ENCODE measurements at places on chromosomes 13 and 19. TPM values are rescaled to one million over a fixed set of nuclear protein-coding genes. Genes with fewer than 3 reads are reported as not detected.

DNA sequence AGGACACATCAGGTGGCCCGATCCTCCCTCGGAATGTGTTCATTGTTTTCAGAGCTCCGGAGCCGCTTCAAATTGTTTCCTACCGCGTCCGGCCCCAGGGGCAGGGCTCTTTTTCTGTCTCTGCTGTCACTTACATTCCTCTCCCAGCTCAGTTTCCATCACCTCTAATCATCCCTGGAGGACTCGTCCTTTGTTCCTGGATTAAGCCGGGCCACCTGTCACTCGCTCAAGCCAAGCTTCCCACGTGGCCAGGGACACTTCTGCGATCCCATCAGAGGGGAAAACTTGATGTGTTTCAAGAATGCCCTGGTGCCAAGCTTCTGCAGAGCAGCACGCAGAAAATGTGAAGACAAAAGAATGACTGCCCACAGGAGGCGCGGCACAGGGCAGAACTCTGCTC, 13.5 kb downstream of the IL17D start:
- DNase-seq: no peak

ADAT3 gene
- total RNA-seq: 18.4 TPM

GRCh38 chr13:94308832-94309231, 170.7 kb downstream of the DCT start:
- DNase-seq: no peak

- no peak for DNase-seq
These were observed 648.5 kb downstream of the PCDH9 start for GRCh38 chr13:66581675-66582074.

GRCh38 chr13:75935805-75936204, 299.7 kb downstream of the LMO7 start:
- no peak for DNase-seq

- no peak for DNase-seq
These were observed 766.4 kb upstream of the KLHL1 start for GRCh38 chr13:70874636-70875035.

GRCh38 chr19:6772866-6773322, 386 bp downstream of the VAV1 start:
- no peak for DNase-seq

LILRA1 gene
- not detected for total RNA-seq

GRCh38 chr19:52923778-52924593, 758 bp upstream of the ZNF888 start:
- peak; percentile 80 for DNase-seq

KLK2 gene
- not detected for total RNA-seq

CEACAM1 gene
- total RNA-seq: not detected

DNA sequence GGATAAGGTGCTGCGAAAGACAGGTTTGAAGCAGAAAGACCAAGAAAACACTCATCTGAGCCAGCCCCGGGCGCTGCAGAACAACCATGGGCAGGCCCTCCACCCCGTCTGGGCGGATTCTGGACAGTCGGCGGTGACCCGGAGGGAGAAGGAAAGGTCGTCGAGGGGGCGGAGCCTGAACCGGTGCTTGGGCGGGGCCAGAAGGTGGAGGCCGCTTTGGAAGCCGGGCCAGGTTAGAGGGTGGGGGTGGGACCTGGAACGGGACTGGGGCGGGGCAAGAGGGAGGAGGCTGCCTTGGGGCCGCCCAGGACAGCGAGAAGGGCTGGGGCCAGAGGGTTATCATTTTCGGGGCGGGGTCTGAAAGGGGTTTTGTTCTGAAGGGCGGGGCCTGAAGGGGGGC, 5.0 kb upstream of the ZNF765 start:
- no peak for DNase-seq

DNA sequence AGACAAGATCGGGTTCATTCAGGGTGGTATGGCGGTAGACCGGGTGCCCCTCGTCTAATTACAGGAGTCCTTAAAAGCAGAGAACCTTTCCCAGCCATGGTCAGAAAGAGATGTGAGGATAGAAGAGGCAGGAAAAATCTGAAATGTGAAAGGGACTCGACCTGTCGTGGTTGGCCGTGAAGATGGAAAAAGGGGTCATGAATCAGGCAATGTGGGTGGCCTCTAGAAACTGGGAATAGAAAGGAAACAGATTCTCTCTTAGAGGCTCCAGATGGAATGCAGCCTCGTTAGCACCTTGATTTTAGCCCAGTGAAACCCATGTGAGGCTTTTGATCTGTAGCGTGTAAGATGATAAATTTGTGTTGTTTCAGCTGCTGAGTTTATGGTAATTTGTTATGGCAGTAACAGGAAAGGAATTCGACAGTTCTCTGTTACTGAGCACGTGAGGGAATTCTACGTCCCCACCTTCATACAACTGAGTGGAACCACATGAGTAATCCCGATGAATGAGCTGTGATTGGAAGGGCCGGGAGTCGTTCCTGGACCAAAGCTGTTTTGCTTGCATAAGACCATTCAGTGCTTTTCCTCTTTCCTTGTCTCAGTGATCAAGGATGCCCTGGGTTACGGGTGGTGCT, 11.0 kb upstream of the CA11 start:
- no peak for DNase-seq

- no peak for DNase-seq
These were observed 525.8 kb downstream of the MYO16 start for GRCh38 chr13:109154966-109155761.

PSG1 gene
- total RNA-seq: not detected

- DNase-seq: no peak
These were observed 13.6 kb downstream of the CFD start for GRCh38 chr19:873084-873483.

DNA sequence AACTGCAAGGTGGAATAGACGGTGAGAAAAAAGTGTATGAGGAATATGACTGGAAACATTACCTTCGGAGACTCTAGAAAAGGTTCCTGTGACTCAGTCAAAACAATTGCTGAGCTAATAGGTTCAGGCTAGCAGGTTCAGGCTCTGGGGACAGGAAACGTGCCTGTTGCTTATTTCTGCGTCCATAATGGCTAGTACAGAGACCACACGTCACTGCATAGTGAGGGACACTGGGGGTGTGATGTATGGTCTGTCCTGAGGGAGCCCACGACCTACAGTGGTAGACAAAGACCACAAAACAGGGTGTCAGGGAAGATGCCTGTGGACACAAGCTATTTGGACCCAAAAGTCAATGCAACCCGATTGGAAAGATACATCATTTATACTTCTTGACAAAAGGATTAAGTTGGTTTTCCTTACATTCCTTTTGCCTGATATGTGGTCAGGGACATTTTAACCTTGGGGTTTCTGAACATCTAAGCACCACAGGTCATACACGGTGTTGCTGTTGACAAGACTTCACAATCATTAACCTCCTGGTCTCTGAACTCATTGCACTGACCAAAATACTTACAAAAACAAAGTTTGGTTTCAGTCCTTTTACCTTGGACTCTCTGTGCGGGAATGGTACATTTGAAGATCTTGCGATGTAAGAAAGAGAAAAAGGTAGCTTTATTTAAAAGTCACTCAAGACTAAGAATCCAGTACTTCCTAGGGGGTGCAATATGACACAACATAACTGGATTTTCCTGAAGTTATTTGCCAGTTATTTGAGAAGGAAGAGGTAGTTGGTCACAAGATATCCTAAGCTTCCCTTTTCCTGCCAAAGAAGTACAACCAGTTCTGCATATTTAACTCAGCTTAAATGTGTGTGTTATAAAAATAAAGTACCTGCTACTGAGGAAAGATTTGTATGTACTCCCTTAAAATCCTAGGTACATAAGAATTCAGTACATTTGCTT, 20.0 kb downstream of the CRYL1 start:
- DNase-seq: no peak

- DNase-seq: peak; percentile 72
These were observed 7.7 kb downstream of the TECR start for GRCh38 chr19:14536926-14537692.

ARMC6 gene
- total RNA-seq: 34.7 TPM

DNA sequence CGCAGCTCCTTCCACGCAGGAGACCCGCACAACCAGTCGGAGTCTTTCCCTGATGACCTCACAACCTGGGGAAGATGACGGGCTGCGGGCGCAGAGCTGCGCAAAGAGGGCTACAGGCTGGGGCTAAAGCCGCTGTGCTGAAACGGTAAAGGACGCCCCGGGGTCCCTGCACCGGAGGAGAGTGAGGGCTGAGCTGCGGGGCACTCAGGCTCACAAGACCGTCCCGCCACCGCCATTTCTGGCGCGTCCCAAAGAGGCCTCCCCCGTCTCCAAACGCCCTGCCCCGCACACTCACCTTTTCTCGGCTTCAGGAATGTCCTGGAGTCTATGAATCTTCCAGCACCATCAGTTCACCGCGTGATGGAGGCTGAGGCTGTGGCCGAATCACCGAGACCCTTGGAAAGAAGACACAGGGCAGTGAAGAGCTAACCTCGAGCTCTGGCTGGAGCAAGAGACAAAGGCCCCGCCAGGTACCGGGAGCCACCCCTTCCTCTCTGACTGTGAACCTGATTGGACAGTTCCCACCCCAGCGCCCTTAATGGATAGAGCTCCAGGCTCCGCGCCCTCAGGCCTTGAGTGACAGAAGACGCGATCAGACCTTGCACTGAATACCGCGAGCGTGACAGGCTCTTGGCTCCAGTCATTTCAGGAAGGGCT, 41.8 kb upstream of the ZNF429 start:
- no peak for DNase-seq

GRCh38 chr19:38135150-38135998, 88.6 kb downstream of the DPF1 start:
- no peak for DNase-seq

DMKN gene
- 1.7 TPM for total RNA-seq

GRCh38 chr13:31248361-31248760, 48.6 kb downstream of the B3GLCT start:
- DNase-seq: no peak

DNA sequence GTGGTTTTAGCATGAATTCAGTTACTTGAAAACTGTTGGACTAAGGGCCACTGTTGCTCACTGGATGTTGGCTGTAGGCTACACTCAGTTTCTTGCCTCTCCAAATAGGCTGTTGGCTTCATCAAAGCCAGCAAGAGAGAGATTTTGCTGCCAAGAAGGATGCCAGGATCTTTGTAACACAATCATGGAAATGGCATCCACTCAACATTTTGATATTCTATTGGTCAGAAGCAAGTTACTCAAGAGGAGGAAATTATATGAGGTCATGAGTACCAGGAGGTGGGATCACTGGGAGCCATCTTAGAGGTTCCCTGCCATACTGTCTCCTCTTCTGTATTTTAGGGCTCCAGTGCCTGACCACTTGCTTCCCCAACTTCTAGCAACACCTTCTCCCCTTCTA, 30.6 kb downstream of the SYDE1 start:
- DNase-seq: no peak

FCAR gene
- not detected for total RNA-seq

GRCh38 chr13:49681842-49682435, 9.3 kb downstream of the EBPL start:
- no peak for DNase-seq

DNA sequence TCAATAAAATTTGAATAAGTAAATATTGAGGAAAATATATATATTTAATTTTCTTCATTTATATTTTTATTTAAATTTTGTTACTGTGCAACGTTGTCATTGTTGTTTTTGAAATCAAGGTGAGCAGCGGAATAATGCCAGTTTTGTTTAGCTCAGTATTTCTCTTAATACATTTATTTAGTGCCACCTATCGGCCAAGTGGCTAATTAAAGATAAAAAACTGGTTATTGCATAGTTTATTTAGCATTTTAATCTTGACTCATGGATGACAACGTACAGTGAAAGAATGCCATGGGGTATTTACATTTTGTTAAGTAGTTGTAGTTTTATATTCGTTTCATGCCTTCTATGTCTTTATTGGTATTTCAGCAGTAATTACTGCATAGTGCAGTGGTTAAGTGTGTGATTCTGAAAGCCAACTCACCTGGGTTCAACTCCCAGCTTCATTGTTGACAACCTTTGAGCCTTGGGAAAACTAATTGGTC, 265.9 kb downstream of the MYO16 start:
- DNase-seq: no peak

MYCBP2 gene
- 264 TPM for total RNA-seq

PNKP gene
- total RNA-seq: 46.3 TPM

GRCh38 chr19:44903602-44904425, 1.8 kb upstream of the APOE start:
- DNase-seq: no peak

GRCh38 chr19:3281026-3281425, 56.6 kb downstream of the CELF5 start:
- DNase-seq: no peak
